ENCODE measurements at places on chromosomes 1 and 21.

DNA sequence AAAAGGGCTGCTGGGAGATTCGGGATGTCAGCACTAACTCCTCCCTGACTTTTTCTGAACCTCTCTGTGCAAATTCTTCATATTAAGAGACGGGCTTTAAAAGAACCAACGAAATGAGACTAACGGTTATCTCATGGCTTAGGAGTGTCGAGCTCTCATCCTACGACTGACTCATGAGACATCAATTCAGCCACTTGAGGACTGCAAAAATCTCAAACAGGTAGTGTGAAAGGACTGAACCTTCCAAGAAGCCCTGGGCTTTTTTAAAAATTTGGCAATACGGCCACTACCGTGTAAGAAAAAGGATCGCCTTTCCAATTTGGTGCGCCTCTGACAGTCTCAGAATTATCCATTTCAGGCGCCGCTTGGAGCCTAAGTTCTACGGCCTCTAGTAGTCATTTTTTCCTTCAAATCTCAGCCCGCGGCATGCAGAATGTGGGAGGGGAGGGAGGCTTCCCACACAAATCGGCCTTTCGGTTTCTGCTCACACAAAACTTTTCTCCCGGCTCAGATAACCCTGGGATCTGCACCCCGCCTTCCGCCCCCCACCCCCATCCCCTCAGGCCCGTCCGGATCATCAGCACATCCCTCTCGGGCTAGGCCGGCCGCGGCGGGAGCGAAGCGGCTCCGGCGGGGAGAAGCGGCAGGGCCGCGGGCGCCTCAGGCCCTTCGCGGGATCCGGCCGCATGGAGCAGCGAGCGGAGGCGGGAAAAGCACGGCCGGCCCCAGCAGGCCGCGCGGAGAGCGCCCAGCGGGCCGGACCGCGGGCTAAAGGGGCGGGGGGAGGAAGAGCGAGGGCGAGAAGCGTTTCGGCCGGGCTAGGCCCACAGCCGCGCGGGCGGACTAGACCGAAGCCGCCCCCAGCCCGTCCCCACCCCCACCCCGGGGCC, 618 bp downstream of the HNRNPR start:
- peak overlapping the region; percentile 87 for H3K4me3 ChIP-seq
- no peak for DNase-seq
- H3K27ac ChIP-seq: peak overlapping the region; percentile 68
- H3K36me3 ChIP-seq: peaks cover 14% of the 10 kb centered on the region
- no peaks in the 10 kb centered on the region for H3K27me3 ChIP-seq
- H3K4me1 ChIP-seq: peaks cover 47% of the 10 kb centered on the region

GRCh38 chr1:55070293-55071164, 31.2 kb downstream of the PCSK9 start:
- peaks cover 5% of the 10 kb centered on the region for H3K4me1 ChIP-seq
- H3K27ac ChIP-seq: no peak overlapping the region
- no peak for DNase-seq
- H3K27me3 ChIP-seq: no peaks in the 10 kb centered on the region
- no peak overlapping the region for H3K4me3 ChIP-seq

- no peak overlapping the region for H3K27ac ChIP-seq
- no peaks in the 10 kb centered on the region for H3K36me3 ChIP-seq
- no peaks in the 10 kb centered on the region for H3K27me3 ChIP-seq
- H3K4me3 ChIP-seq: no peak overlapping the region
- DNase-seq: no peak
Observed at GRCh38 chr1:76285578-76286135, 211.1 kb downstream of the ST6GALNAC3 start.

DNA sequence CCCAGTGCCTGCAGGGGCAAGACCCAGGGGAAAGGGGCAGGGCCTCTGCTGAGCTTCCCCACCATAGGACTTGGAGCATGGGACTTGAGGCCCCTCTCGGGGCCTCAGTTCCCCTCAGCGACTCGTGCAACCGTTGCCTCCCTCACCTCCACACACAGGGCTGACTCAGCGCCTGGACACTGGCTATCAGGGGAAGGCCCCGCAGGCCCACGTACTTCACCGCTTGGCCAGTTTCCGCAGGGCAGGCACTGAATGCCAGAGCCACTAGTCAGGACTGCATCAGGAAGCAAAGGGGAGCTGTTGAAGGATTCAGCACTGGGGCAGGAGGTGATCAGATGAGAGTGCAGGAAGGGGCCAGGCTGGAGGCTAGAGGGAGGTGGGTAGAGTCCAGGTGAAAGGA, 15.5 kb upstream of the FAM131C start:
- H3K36me3 ChIP-seq: no peaks in the 10 kb centered on the region
- no peaks in the 10 kb centered on the region for H3K27me3 ChIP-seq
- H3K4me3 ChIP-seq: no peak overlapping the region
- peak overlapping the region; percentile 36 for H3K27ac ChIP-seq
